Right renal pelvis (tissue), 4 donors: ENCODE measurements at places on chromosomes 1 and 21.

DNA sequence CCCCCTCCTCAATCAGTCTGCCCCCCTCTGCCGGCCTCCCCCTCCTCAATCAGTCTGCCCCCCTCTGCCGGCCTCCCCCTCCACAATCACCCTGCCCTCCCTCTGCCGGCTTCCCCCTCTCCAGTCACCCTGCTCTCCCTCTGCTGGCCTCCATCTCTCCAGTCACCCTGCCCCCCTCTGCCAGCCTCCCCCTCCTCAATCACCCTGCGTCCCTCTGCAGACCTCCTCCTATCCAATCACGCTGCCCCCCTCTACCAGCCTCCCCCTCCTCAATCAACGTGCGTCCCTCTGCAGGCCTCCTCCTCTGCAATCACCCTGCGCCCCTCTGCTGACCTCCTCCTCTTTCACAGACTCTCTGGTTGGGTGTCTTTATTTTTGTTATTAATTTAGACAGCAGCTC, 11.5 kb upstream of the C1orf198 start:
- DNase-seq = no peak

- DNase-seq = no peak
Measured at GRCh38 chr1:19689856-19690255, 25.2 kb downstream of the HTR6 start.

GRCh38 chr1:219716611-219717114, 103.8 kb upstream of the ZC3H11B start:
- DNase-seq = no peak

DNA sequence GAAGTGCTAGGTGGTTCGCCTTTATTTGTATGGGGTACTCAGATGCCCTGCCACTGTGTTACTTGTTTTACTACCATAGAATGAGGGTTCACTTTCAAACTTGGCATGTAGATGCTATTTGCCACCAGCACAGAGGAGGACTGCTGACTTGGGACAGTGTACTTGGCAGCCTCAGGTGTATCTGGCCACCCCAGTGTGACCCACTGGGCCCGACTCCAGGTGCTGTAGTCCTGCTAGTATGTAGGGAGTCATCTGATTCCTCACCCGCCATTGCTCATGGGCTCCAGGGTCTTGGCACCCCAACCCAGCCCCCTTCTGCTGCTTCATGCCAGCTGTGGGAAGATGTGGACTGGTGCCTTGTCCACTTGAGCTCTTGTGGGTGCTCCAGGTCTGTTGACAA, 40.0 kb downstream of the ZNF678 start:
- no peak for DNase-seq

GRCh38 chr21:37452227-37452626, 85.7 kb downstream of the DYRK1A start:
- DNase-seq = no peak

DNA sequence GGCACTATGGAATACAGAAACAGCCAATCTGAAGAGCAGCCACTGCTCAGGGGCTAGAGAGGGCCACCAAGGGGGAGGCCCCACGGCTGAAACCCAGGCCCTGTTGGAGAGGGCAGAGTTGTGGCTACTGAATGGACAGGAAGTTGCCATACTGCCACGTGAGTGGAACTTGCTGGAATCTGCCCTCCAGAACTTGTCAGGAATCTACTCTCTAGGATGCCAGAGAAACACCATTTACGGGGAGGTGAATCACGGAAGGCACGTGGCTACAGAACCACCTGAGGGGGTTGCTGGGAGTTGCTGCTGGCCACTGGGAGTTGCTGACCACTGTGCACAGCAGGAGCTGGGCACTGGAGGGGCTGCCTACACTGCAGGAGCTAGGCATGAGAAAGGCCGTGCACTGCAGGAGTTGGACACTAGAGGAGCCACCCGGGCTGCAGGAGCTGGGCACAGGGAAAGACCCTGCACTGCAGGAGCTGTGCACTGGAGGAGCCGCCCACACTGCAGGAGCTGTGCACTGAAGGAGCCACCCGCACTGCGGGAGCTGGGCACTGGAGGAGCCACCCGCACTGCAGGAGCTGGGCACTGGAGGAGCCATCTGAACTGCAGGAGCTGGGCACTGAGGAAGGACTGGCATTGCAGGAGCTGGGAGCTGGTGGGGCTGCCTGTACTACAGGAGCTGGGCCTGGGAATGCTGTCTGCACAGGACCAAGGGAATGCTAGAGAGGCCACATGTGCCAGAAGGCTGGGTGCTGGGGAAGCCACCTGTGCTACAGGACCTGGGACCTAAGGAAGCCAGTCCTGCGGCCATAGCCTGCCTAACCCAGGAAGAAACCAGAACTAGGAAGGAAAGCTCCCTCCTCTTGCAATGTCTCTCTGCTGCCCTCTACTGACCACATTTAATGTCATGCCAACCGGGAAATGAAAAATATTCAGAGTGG, 343.4 kb downstream of the MATN1 start:
- DNase-seq = peak; percentile 79

- no peak for DNase-seq
Measured at GRCh38 chr1:110060034-110060661, 10.3 kb downstream of the ALX3 start.

DNA sequence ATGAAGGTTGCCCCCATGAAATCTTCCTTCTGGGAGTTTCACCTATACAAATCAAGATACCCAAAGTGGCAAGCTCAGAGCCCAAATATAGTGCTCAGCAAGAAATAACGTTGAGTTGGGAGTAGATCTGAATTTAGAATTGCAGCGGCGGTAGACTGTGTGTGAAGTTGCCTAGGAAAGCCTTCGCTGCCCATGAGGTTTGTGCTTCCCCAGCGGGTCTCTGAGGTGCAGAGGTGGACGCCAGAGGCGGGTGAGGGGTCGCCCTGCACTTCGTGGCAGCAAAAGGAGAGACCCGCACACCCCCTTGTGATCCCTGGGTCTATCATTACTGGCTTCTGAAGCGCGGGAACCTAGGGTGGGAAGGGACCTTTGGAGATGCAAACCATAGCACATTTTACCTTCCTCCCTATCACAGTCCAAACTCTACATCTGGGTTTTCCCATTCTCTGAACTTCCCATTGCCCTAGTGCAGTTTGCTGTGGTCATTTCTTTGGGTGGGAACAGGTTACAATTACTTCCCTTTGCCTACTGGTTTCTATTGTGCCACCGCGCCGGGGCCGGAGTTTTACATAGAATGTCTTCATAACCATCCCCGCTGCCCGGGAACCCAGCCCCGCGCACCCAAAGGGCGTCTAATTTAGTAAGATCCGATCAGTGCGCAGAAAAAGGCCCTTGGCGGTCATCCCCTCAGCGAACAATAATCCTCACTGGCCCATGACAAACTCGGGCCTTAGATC, 5.2 kb downstream of the TBX15 start:
- no peak for DNase-seq

- no peak for DNase-seq
Measured at GRCh38 chr1:209229494-209230061, 353.9 kb upstream of the CAMK1G start.

- no peak for DNase-seq
Measured at GRCh38 chr1:40301066-40301465, 16.0 kb downstream of the COL9A2 start.
